ENCODE measurements at places on chromosomes 2 and 18.

GRCh38 chr18:64245126-64245861, 96.4 kb upstream of the LINC00305 start:
- no peak for DNase-seq

DNA sequence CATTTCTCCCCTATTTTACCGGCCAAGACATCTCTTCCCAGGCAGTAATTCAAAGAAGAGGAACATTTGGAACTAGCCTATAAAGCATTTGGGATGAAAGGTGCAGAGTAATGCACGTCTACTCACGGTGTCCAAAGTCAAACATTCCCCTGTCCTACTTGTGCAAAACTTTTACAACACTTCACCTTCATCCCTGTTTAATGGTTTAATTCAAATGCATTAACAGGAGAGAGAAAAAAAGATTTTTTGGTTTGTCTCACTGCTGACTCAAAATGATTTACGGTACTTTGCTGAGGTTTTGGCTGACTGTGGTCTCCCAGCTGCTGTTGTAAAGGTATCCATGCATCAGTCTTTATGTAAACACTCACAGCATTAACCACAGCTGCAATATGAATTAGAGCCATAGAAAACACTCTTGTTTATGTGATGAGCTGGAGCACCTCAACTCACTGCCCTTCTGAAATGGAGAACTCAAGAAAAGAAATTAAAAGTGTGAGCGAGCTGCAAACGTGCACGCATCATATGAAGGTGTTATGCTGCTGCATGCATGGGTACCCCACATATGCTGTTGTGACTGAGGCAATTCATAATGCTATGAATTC, 220.5 kb downstream of the PIEZO2 start:
- DNase-seq: no peak

- no peak for DNase-seq
Measured at GRCh38 chr2:42029171-42029570, 18.6 kb upstream of the PKDCC start.

- DNase-seq: no peak
Measured at GRCh38 chr2:182167882-182168281, 182.2 kb downstream of the PPP1R1C start.

DNA sequence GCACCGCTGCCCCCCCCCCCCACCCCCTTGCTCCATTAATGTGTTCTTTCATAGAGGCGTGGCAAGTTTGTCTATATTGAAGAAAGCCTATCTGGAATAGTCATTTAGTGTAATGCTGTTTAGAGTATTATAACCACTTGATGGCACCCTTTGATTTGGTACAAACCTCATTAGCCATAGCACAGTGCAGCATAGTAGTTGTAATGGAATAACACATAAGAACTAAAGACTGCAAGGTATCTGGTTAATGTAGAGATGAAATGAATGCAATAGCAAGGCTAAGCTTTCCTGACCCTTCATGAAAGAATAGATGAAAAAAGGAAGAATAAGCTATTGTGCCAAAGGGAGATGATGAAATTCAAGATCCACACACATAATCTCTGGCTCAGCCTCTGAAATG, 81.9 kb downstream of the EHBP1 start:
- no peak for DNase-seq

- DNase-seq: no peak
Measured at GRCh38 chr2:47675196-47675825, 107.6 kb upstream of the MSH6 start.
